ENCODE measurements at places on chromosomes 11 and 22.

DNA sequence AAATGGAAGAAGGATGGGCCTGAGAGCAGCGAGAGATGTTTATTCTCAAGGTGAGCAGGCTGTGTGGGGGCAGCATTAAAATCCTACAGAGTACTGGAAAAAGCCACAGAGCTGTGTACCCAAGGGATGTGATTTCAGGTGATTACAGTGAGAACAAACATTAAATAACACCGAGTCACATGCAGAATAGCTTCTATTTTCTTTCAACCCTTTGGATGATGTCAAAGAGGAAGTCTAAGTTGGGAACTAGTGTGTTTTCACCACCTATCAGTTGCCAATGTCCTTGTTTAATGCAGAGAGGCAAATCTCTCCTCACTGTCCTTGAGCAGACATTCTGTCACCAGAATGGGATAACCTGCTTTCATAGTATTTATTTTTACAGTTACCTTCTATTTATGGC, 379.6 kb upstream of the NARS2 start:
- DNase-seq, result no peak

DNA sequence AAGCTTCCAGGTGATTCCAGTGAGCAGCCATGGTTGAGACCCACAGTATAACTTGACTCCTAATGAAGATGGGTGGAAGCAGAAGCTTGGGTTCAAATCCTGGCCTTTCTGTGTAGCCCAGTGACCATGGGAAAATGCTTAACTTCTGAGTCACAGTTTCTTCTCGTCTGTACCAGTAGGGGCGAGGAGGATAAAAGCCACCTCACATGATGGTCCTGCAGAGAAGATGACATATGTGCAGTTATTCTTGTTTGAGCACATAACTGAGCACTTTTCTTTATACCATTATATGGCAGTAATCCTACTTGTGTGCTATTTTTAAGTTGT, 4.9 kb downstream of the TMEM109 start:
- DNase-seq, result peak; percentile 45

- no peak for DNase-seq
Measured at GRCh38 chr11:42036201-42036600, 576.7 kb upstream of the LRRC4C start.

GRCh38 chr11:5304046-5304445, 2.3 kb upstream of the OR51B4 start:
- DNase-seq, result no peak

DNA sequence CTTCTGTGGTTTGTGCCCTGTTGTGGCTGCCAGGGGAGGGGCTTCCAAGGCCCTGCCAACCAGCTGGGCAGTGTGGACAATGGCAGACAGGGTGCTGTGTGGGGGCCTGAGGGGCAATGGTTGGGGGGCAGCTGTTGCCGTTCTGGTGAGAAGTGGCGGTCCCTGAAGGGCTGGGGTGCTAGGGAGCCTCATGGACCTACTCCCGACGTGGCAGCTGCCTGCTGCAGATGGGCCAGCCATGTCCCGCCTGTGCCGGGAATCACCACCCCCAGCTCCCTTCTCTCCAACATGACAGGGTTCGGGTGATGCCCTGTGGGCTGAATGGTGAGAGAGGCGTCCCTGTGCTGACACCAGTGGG, 74.2 kb downstream of the KCNQ1 start:
- DNase-seq, result no peak

DNA sequence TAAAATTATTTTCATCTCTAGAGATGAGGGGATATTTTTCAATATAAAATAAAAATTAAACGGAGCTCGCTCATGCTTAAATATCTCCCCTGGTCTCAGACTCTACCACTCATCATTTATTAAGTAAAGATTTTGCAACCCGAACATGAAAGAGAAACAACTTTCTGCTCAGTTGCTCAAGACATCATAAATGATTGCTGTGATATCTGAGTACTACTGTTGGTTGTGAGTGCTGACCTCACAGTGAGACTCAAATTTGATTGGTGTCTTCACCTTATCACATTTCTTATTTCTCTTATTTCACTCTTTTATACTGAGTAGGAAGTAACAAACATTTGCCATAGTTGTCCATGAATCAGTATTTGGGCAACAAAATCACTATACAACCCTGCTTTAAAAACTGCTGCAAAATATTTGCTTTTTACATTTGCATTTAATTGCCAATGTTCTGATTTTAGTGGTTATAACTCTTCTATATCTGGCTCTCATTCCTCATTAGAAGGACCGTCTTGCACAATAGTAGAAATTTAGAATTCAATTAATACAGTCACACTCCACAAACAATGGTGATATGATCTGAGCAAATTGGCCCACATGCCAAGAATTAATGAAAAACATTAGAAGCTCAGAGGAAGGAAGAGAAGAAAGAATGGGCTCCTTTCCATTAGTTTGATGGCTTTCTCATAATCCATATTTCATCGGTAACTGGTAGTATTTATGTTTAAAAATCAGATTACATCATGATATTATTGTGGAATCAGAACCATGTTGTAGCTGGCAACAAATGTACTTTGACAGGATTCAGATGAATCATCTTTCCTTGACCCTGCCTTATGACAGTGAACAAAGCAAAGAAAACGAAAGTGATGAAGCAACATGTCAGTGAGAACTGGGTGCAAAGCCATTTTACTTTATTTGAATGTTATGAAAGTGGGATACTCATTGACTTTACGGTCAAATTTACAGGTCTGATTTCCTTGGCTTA, 973.6 kb upstream of the TENM4 start:
- peak; percentile 71 for DNase-seq

DNA sequence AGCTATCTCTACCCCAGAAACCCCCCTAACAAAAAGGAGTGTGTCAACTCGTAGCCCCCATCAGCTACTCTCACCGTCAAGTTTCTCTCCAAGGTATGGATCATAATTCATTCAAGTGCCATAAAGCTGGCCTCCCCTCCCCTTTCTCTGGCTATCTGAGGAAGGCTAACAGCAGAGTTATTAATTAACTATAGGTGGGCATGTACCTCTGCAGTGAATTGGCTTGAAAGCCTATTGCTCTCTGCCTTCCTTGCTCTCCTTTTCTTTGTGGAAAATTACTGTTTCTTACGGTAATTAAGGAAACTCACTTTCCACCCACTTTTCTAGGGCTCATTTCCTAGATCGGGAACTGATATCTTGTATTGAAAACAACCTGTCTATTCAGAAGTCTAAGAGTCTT, 14.1 kb downstream of the POLA2 start:
- no peak for DNase-seq

DNA sequence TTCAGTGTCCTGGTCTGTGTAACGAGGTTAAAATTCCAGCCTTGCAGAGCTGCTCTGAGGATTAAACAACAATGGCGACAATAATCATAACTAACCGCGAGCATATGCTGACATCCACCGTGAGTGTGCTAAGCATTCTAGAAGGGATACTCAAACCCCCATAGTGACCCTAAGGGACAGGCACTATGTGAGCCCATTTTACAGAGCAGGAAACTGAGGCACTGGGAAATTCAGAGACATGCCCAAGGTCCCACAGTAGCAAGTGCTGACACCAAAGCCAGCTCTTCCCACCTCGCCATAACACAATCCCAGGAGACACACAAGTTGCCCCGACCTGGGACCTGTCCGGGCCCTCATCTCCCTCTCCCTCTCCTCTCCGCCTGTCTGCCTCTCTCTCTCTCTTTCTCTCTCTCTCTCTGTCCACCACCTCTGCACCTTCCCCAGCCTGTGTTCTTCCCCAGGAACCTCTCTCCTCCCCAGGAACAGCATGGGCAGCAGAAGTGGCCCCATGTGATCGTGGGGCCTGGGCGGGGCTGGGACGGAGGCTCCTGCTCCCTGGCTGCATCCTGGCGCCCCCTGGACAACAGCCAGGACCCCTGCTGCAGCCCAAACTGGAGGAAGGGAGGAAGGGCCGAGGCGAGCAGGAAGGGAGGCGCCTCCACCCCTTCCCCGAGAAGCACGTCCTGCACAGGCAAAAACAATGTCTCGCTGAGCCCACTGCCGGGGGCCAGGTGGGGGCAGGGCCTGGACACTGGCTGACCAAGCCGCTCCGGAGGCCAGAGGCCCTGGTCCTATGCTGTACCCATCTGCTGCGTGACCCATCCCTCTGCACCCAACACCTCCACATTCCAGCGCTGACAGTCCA, 14.8 kb upstream of the MFNG start:
- no peak for DNase-seq

- DNase-seq, result peak; percentile 46
Measured at GRCh38 chr11:70240337-70240736, 30.2 kb upstream of the PPFIA1 start.

DNA sequence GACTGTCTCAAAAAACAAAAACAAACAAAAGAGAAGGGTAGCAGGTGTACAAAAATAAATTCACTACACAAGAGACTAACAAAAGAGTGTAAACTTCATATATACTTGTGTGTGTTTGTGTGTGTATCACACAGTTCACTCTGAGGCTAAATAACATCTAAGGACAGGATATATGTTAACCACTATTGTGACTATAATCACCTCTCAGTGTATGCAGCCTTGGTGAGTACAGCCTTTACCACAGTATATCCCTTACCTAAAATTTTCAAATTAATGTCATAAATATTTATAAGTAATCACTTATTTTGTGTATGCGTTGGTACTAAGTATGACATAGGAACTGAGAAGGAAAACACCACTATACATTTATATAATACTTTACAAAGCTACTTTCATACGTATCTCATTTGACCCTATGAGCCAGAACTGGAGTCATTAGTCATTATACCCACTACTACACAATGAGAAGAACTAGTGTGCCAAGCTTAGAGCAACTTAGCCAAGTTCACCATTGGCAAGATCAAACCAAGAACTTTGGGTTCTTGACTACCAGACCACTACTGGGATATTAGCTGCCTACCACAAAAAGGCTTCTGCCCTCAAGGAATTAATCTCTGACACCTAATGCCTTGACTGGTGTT, 116.7 kb downstream of the SGSM3 start:
- no peak for DNase-seq

- no peak for DNase-seq
Measured at GRCh38 chr22:22925146-22925804, 37.7 kb downstream of the IGLL5 start.

- no peak for DNase-seq
Measured at GRCh38 chr22:19586922-19587684, 62.9 kb upstream of the CLDN5 start.

Measured in fibroblast of lung (primary cell).